ENCODE measurements at places on chromosomes 5 and 9.

GRCh38 chr5:146726891-146727290, 151.7 kb downstream of the PPP2R2B start:
- DNase-seq, result no peak

- DNase-seq, result no peak
These were observed 38.9 kb upstream of the FAM174A start for GRCh38 chr5:100496296-100496695.

- no peak for DNase-seq
These were observed 35.6 kb downstream of the FST start for GRCh38 chr5:53515988-53516387.

GRCh38 chr9:113720495-113720894, 155.6 kb upstream of the ZNF618 start:
- DNase-seq, result no peak

GRCh38 chr5:54226215-54226614, 84.2 kb downstream of the ARL15 start:
- DNase-seq, result no peak

DNA sequence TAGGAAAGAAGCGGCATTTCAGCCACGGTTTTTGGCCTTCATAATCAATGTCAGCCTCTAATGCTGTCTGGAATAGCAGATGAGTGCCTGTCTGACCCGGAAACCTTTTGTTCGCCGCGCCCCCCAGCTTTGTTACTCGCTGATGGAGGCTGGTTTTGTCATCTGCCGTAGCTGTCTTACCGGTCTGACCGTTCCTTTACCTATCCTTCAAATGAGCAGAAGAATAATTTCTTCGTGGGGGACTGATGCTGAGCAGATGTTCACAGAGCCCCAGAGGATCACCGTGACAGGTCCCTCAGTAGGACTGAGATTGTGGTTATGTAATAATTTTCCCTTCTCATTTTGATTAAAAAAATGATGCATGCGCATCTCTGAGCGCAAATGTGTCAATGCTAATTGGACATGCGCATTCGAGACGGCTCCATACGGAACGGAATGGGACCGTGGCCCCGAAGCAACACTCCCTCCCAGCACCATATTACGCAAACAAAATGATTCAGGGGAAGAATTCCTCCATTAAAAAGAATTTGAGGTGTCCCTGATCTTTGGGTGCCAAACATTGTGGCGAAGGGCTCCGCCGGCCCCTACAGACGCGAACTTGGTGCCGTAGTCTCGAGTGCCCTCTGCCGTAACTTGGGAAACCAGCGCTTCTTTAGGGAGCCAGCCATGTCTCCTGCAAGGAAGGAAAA, 27.6 kb downstream of the TLX3 start:
- DNase-seq, result no peak

GRCh38 chr9:111874500-111874899, 22.1 kb upstream of the UGCG start:
- no peak for DNase-seq

DNA sequence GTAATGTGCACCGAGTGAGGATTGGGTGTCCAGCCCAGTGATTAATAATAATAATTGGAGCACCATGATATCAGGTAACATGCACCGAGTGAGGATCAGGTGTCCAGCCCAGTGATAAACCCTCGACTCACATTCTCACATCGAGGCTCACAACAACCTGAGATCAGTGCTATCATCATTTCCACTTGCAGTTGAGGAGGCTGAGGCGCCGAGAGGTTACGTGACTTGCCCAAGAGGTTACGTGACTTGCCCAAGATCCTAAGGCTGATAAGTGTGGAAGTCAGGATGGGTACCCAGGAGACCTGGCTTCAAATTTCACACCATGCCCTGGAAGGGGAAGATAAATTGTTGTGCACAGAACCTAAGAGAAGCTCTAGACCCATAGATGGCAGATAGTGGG, 189.4 kb downstream of the MED10 start:
- no peak for DNase-seq

DNA sequence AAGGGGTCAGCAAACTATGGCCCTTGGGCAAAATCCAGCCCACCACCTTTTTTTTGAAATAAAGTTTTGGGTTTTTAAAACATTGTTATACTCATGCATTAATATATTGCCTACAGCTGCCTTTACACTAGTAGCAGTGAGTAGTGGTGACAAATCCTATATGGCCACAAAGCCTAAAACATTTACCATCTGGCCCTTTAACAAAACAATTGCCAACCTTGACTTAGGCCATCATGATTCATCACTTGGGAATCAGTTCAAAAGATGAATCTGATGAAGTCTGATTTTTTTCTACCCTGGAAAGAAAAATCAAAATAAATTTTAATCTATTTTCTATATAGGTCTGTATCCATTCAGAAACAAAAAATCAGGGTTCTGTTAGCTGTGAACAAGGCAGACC, 484.9 kb downstream of the BNC2 start:
- DNase-seq, result no peak

DNA sequence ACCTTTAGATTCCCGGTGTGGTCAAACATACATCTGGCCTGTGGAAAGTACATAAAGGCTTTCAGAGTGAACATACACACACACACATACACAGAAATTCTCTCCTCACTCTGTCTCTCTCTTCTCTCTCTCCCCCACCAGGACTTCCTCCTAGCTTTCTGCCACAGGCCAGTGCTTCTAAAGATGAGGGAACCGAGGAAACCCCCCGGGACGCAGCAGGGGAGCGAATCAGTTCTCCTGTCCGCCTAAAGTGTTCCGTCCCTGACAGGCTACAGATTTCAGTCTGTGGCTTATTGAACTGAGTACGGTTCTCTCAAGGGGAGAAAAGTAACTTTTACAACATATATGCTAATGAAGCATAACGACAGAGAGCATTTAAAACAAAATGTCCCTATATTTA, 75.8 kb downstream of the MED27 start:
- no peak for DNase-seq

GRCh38 chr5:62284946-62285891, 20.8 kb upstream of the KIF2A start:
- no peak for DNase-seq

GRCh38 chr9:136481558-136481957, 1.3 kb downstream of the SEC16A start:
- no peak for DNase-seq

GRCh38 chr9:87713988-87714330, 12.0 kb upstream of the CTSL start:
- no peak for DNase-seq

DNA sequence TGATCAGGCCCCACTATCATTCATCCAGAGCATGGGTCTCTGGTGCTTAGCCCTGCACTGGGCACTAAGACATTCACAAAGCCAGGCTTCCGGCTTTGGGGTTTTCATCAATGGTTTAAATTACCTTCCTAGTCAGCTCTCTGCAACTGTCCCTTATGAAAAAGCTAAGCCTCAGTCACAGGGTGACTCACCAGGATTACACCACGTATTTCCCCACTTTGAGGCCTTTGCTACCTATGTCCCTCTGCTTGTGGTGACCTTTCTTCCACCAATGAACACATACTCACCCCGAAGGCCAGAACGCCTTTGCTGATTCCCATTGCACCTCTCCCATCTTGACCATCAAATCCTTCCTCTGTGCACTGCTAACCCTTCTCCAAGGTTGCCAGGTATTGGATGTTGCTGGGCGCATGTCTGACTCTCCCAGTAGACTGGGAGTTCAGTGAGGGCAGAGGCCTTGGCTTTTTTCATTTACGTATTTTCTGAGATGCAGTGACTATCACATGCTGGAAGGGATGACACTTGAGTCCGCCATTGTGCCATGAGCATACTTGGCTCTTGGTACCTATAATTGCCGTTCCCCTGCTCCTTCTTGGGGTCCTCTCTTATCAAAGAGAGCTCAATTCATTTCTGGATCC, 58.7 kb upstream of the TNFSF8 start:
- no peak for DNase-seq

DNA sequence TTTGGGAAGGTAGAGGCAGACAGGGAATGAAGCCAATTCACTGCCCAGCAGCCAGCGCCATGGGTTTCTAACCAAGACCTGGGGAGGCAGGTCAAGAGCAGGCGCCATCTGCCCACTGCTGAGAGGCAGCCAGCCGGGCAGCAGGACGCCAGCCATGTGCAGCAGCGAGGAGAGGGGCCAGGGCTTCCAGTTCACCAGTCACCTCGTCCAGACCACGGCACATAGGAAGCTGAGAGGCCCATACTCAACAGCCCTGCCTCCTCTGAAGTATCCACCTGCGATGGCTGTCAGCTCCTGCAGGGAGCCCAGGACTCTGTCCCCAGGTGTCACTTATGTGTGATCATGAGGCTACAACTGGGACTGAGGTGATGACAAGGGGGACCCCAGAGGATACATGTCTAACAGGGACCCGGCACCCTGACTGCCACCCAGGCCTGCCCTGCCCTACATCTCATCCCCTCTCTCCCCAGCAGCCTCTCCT, 30.1 kb downstream of the IPPK start:
- DNase-seq, result no peak

DNA sequence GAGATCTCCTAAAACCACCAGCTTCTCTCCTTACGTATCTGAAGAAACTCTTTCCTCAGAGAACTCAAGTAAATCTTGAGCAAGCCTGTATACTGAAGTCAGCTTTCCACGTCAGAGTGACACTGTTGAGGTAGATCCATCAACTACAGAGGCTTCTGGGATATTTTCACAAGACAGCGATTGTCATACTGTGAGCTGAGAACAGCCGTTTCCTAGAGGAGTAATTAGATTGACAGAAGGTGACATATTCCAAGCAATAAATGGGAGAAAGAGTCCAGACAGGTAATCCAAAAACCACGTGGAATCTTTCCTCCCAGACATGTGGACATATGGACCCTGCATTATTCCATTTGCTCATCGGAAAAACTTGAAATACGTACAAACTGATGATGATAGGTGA, 117.2 kb downstream of the MEF2C start:
- DNase-seq, result no peak

GRCh38 chr9:78026416-78026815, 5.2 kb downstream of the GNAQ start:
- no peak for DNase-seq

Measured in omental fat pad (tissue), 4 donors.